ENCODE measurements at places on chromosomes 1 and 21.
A peak's percentile ranks its signal among the peaks of the same experiment; 100 is the strongest.

GRCh38 chr1:234844479-234845031 is 234.6 kb upstream of the IRF2BP2 start:
- DNase-seq = peak; percentile 39

GRCh38 chr1:30513396-30514136 is 209.8 kb downstream of the MATN1 start:
- no peak for DNase-seq

DNA sequence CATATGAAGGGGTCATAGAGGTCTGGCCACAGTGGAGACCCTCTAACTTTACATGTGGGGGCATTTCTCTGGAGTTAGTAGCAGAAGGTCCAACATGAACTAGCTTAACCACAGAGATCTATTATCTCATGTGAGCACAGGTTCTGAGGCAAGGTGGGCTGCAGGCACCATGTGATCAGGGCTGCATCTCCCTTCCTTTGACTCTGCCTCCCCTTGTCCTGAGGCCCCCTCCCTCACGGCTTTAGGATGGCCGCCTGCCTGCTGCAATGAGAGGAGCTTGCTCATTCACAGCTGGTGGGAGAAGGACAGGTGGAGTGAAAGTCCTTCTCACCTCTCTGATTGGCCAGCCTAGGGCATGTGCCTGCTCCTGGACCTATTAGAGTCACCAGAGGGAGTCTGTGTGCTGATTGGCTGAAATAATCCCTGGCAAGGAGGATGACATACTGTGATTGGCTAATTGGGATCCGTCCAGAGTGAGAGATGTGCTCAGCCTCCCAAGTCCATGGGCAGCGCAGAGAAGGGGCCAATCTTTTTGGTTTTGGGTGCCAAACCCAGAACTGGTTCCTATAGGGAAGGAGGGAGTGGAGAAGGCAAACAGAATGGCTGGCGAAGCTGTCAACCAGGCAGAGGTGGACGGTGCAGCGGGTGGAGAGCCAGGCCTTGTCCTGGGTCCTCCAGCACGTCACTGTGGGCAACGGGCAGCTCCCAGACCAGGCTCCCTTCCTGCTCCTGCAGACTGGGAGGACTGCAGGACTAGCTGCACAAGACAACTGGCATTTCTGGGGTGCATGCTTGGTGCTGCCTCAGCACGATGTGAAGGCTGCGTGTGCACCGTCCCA is 39.4 kb upstream of the C1orf174 start:
- no peak for DNase-seq

- no peak for DNase-seq
These were observed 89.9 kb downstream of the UROD start for GRCh38 chr1:45101947-45102346.

- DNase-seq = peak; percentile 100
These were observed 14.6 kb downstream of the POLR3GL start for GRCh38 chr1:145978854-145979745.

DNA sequence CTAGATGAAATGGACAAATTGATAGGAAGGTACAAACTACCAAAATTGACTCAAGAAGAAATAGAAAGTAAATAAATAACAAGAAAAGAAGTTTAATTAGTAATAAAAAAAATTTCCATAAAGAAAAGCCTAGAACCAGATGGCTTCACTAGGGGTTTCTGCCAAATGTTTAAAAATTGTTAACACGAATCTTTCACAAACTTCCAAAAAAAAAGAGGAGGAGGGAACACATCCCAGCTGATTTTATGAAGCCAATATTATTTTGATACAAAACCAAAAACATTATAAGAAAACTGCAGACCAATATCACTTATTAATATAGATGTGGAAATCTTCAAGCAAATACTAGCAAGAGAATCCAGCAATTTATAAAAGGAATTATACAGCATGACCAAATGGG is 89.5 kb downstream of the COLGALT2 start:
- DNase-seq = no peak

GRCh38 chr21:34528131-34528561 is 16.1 kb upstream of the KCNE1 start:
- no peak for DNase-seq

DNA sequence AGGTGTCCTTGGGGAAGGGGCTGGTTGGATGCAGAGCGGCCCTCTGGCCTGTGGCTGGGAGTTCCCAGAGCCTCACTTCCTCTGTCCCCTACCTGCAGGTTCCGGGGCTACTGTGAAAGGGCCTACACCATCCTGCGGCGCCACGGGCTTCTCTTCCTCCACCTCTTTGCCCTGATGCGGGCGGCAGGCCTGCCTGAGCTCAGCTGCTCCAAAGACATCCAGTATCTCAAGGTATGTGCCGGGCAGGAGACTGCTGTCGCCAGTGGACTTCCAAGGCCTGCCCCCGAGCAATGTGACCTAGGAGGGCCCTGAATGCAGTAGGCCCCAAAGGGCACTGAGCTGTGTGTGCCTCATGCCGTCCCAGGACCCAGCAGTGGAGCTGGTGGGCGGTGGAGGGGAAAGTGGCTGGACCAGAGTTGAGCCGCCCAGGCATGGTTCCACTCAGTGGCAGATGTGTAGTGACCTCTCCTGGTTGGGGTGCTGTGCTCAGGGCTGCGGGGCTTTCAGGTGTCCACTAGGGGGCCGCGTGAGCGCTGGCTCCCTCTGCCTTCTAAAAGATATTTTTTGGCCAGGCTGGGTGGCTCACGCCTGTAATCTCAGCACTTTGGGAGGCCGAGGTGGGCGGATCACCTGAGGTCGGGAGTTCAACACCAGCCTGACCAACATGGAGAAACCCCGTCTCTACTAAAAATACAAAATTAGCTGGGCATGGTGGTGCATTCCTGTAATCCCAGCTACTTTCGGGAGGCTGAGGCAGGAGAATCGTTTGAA is 73.4 kb downstream of the PIK3CD start:
- no peak for DNase-seq

- DNase-seq = no peak
These were observed 49.6 kb upstream of the BMP8A start for GRCh38 chr1:39441797-39442196.

- DNase-seq = no peak
These were observed 48.5 kb upstream of the FBXO28 start for GRCh38 chr1:224065455-224065854.

DNA sequence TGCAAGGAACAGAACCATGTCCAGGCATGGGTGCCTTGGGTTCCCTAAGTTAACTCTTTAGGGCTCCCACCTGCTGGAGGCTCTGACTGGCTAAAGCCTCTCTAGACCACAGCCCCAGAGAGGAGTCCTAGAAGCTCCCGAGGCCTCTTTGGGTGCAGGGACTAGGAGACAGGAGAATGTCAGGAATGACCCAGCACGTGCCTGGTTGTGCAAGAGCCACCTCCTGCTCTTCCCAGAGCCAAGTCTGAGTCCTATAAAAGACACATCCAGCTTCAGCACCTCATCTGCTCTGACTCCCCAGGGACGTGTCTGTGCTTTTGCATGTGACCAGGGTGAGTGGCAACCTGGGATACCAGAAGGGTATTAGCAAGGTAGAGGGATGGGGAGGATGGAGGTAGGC is at the start of gene LCE2D:
Gene LCE2D, plus strand, starts transcription at position 283 of the 400 bp plus-strand sequence. CDS start 726 bp downstream, outside the sequence.
- DNase-seq = no peak

- no peak for DNase-seq
These were observed 407 bp downstream of the WNT4 start for GRCh38 chr1:22142315-22143064.

DNA sequence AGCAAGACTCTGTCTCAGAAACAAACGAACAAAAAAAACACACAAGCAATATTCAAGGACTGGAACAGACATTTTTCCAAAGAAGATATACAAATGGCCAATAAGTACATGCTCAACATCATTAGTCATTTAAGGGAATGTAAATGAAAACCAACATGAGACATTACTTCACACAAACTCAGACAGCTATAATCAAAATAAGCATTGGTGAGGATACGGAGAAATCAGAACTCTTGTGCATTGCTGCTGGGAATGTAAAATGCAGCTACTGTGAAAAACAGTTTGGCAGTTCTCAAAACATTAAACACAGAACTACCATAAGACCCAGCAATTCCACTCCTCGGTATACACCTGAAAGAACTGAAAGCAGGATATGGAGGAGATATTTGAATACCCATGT is 15.4 kb downstream of the NOL9 start:
- no peak for DNase-seq

DNA sequence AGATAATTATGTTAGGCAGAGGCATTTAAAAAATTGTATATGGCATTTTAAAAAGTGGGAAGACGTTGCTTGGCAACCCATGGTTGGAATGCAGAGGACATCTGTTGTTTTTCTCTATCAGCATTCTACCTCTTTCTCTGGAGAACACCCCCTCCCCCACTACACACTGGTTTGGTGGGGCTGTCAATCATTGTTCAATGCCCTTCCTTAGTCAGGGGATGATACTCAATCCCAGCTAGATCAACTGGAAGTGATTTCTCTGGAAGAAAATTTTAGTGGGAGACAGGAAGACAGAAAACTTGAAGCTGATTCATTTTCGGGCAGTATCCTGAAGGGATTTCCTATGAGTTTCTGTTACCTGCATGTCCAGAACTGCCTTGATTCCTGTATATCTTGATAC is 35.7 kb upstream of the CAP1 start:
- DNase-seq = no peak

- no peak for DNase-seq
These were observed 1143.6 kb upstream of the ADGRL2 start for GRCh38 chr1:80657044-80657643.

DNA sequence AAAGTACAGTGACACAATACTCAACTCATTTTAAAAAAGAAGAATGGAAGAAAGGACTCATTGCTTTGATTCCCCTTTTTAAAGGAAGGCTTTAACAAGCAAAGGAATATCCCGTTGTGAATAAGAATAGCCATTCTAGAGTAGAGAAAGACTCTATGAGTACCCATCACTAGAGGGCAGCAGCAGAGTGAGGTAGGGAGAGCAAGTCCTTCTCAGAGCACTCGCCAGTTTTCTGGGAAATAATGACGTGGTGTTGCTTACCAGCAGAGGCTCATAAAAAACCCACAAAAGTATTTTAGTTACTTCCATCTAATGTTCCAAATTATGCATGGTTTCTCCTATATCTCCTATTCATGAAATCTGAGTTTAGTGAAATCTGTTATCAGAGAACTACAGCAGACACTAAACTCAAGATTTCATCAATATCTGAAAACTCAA is 74.6 kb downstream of the USP24 start:
- DNase-seq = peak; percentile 94

- DNase-seq = no peak
These were observed 2.0 kb upstream of the NOS1AP start for GRCh38 chr1:162067466-162067865.

GRCh38 chr1:42936309-42937078 is 22.2 kb downstream of the SLC2A1 start:
- DNase-seq = no peak

DNA sequence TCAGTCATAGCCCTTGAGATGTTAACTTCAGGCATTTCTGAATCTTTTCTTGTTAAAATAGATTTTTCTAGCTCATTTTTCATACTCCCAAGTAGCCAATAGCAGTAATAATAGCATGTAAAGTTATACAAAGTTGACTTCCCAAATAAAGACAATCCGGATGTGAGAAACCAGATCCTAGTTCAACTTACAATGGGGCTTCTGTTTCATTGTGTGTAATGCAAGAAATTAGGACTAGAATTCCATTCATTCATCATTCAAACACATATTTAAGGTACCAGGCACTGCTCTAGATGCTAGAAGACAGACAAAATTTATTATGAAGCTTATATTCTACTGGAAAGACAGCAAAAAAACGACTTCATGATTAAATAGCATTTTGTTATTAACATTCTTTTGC is 240.3 kb downstream of the OLFM3 start:
- DNase-seq = no peak

- DNase-seq = no peak
These were observed 2.0 kb downstream of the SCMH1 start for GRCh38 chr1:41239988-41240610.

- DNase-seq = no peak
These were observed 12.0 kb downstream of the SLC66A1 start for GRCh38 chr1:19323987-19324664.
